ENCODE measurements at places on chromosomes 2 and 18. TPM values are rescaled to one million over a fixed set of nuclear protein-coding genes. Genes with fewer than 3 reads are reported as not detected.
A peak's percentile ranks its signal among the peaks of the same experiment; 100 is the strongest.

DNA sequence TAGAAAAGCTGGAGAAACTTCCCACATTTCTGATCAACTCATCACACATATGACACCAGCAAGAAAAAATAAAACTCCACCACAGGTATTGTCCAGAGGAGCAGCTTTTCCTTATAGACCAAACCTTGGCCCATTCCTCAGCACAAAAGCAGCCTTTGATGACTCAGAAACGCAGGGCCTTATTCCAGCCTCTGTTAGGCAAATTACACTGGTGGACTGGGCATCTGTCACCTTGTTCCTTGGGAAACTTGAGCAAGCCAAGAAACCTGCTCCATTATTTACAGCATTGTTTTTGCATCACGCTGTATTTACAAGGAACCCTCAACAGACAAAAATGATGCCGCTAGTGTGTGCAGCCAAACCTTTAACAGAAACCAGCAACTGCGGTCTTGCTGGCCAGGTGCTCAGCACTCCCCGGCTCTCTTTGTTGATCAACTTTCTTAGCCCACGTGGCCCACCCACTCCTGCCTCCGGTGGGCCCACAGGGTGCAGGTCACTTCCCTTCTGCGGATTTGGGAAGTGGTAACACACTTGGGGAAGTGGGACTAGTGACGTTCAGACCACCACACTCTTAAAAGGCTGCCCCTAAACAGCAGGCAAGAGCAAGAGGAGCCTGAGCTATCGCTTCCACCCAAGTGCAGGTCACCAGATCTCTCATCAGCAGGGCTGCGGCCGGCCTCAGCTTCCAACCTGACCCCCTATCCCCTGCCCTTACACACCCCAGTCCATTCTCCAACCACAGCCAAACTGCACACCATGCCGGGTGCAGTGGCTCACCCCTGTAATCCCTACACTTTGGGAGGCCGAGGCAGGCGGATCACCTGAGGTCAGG lies 1.5 kb downstream of the AP1S3 start:
- peak; percentile 24 for DNase-seq

DNA sequence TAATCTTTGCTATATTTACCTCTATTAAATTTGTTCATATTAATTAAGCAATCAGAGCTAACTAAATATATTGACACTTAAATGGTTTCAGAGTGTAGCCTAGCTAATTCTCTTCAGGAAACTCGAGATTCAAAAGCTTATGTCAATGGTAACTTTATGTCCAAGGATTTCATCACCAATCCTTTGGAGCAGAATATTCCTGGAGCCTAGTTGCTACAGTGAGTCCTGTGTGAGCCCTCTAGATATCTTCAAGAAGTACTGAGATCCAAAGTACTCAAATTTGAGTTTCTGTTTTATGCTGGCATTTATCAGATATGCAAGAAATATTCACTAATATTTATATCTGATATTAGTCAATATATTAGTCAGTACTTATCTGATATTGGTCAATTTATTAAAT lies 31.3 kb downstream of the DTNA start:
- no peak for DNase-seq

DNA sequence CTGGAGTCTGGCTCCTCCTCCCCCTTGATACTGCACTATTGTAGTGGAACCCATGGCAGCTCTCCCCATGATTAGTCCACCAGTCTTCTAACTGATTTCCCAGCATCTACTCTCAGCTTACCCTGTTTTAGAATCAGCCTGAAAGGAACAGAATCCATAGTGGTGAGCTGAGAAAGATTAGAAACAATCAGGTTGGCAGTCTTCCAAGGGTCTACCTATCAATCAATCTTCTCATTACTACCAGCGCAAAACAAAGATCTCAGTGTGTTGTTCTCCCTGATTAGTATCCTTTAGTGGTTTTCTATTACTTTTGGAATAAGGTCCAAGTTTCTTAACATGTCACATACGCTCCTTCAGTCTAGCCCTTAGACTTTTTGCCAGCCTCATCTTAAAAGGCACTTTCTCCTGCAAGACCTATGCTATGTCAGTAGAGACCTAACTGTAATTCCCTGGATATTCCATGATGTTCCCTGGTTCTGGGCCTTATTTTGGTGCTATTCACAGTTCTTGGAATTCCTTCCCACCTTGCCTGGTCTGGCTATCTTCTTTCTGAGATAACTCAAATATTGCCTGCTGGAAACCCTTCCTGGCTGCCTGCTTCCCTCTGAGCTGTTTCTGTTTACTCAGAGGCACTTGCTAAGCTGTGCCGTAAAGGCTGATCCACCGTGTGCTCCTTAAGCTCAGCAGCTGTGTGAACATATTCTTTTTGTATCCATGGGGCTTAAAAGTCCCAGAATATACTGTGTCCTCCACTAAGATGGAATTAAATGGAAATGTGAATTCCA lies 32.6 kb downstream of the LAMA3 start:
- no peak for DNase-seq

DNA sequence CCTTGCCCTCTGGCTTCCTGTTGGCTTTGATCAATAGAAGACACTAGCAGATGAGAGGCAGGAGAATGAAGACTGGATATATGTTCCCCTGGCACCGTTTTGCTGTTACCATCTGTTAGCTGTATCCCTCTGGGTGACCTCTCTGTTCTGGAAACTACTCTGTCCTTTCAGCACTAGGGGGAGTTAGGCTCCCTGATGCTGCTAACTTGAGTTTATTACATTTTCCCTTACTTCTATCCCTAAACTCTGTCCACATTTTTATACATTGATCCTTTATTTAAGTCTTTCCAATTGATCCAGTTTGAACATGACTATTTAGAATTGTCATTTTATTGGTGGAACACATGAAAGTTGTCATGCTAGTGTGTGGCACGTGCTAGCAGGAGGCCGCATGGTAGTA lies 1014.3 kb upstream of the CDH2 start:
- DNase-seq = peak; percentile 56

- DNase-seq = no peak
Measured at GRCh38 chr2:223863491-223863890, 26.1 kb upstream of the AP1S3 start.

CTNNA2 gene
- total RNA-seq = 11.3 TPM

SLC19A3 gene
- total RNA-seq = 9.1 TPM

ATG9A gene
- total RNA-seq = 54.2 TPM

Measured in GM23338 (cell line).